HTR-8/SVneo (cell line): ENCODE measurements at places on chromosomes 11 and 22.

- peak; percentile 61 for DNase-seq
Measured at GRCh38 chr11:122784325-122784955, 53.9 kb upstream of the CRTAM start.

DNA sequence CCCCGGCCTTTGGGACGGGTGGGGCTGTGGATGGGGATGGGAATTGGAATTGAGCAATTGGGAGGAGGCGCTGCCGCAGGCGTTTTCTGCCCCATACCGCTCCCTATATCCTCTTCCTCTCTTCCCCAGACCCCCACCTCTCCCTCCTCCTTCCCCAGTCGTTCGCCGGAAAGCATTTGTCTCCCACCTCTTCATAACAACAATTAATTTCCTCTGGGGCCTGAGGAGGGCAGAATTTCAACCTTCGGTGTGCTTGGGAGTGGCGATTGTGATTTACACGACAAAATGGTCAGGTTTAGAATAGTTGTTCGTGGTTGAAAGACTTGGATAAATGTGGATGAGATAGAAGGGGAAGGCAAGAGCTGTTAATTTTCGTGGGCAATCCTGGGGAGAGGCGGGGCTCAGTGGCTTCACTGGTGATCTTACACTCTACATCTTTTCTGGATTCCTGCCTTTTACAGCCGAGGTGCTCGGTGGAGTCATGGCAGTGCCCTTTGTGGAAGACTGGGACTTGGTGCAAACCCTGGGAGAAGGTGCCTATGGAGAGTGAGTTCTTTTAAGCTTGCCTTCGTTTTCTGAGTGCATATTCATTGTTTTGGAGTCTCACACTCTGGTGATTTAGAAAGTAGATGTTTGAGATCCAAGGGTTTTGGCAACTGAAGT, 1.5 kb downstream of the CHEK1 start:
- peak; percentile 66 for DNase-seq

GRCh38 chr22:32216911-32217310, 12.0 kb upstream of the RFPL2 start:
- DNase-seq, result no peak

DNA sequence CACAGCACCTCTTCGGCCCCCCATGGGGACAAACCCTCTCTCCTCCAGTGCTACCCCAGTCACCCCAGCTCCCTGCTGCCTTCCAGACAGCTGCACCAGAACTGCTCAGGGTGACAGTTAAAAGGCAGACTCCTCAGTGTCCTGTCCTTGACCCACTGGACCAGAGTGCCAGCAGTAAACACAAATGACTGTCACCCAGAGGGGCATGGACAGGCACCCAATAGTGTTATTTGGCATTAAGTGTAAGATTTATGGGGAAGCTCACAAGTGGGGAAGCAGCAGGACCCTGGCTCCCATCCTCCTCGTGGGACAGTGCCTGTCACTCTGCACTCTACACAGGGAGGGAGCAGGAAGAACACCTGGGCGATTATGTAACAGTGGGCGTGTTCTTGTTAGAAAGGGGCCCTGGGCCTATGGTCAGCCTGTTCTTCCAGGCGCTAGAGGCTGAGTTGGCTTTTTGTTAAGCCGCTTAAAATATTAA, 5.0 kb downstream of the RPS19BP1 start:
- DNase-seq, result no peak

GRCh38 chr11:27358296-27358695, 4.7 kb downstream of the CCDC34 start:
- no peak for DNase-seq

DNA sequence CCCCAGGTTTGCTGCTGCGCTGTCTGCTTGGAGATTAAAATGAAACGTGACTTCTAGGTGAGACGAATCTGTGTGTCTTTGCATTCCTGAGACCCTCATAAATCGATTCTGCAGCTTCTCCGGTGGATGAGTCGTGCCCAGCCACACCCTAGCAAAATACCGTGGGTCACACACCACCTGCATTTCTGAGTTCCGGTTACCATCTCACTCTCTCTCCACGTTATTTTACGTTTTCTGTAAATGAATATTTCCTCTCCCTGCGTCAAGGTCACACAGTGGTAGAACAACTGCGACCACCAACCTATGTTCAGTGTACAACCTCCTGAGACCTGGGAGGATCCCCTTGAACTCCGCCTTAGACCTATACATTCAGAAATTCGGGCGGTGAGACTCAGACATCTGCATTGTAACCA, 1.1 kb downstream of the YWHAH start:
- no peak for DNase-seq

DNA sequence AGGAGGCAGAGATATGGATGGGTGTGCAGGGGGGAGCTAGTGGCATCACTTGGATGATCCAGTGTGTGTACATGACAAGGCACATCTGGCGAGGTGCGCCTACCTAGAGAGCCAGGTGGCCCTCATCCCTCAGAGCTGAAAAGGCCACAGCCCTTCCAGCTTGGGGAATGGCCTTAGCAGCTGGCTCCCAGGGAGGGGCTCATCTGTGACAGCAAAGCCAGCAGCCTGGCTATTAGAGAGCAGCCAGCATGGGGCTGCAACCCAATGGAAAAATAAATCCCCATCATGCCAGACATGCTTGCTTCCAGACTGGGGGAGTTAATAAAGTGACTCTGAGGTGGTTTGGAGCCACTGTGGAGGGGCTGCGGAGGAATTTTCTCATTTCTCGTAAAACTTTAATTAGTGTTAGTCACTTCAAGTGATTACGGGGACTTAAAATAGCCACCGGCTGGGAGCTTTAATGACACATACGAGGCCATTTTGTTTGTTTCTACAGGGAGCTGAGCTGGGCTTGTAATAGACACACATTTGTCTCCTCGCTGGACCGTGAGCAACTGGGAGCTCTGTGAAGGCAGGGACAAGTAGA, 111.2 kb upstream of the ALX4 start:
- DNase-seq, result no peak

DNA sequence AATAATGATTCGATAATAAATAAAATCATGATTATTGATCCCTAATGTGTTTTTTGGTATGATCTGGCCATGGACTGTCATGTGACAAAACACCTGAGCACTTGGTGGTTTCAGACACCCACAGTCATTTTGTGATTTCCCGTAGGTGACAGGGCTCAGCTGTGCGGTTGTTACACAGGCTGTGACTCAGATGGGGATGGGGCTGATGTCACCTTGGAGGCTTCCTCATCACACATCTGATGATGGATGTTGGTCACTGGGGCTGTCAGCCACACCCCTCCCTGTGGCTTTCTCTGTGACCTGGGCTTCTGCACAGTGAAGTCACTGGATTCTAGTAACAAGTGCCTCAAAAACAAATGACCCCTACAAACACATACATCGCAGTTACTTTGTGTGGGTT, 995.1 kb downstream of the BRD1 start:
- DNase-seq, result no peak

GRCh38 chr11:64637334-64638017, 46.5 kb downstream of the SLC22A12 start:
- no peak for DNase-seq

DNA sequence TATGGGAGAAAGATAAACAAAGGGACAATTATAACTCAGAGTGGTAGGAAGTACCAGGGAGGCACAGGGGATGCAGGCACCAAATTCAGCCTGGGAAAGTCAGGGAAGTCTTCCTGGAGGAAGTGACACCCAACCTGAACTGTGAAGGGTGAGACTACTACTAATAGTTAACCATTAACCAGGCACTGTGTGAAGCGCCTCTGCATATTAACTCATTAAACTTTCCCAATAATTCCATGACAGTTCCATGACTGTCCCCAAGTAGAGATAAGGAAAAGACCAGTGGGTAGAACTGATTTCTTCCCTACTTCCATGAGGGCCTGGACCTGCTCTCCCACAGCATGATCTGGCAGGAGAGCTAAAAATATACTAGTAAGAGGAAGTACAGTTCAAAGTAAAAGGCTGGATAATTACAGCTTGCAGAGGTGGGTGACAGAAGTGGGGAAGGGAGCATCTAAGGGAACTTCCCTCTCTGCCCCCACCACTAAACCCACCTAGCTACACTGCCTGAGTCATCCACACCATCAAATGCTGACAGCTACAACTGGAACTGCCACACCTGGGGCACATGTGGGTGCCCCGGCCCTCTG, 4.7 kb upstream of the AP1B1 start:
- no peak for DNase-seq
